ENCODE measurements at places on chromosomes 1 and 21. TPM values are rescaled to one million over a fixed set of nuclear protein-coding genes. Genes with fewer than 3 reads are reported as not detected.
A peak's percentile ranks its signal among the peaks of the same experiment; 100 is the strongest.

TMEM54 gene
- 0.93 TPM for total RNA-seq

IL19 gene
- not detected for total RNA-seq

SPATA45 gene
- total RNA-seq: 2.0 TPM

HSD3B1 gene
- not detected for total RNA-seq

MCOLN2 gene
- total RNA-seq: 103 TPM

SUSD4 gene
- total RNA-seq: 0.42 TPM

LCE2B gene
- total RNA-seq: not detected

SH2D2A gene
- total RNA-seq: 2.1 TPM

C1orf116 gene
- not detected for total RNA-seq

KRTAP26-1 gene
- total RNA-seq: not detected

CYP4A11 gene
- total RNA-seq: not detected

TIE1 gene
- 0.15 TPM for total RNA-seq

DENND2C gene
- total RNA-seq: 0.93 TPM

CELA2A gene
- not detected for total RNA-seq

CITED4 gene
- total RNA-seq: not detected

CD1B gene
- not detected for total RNA-seq

KLHDC8A gene
- total RNA-seq: not detected

DNA sequence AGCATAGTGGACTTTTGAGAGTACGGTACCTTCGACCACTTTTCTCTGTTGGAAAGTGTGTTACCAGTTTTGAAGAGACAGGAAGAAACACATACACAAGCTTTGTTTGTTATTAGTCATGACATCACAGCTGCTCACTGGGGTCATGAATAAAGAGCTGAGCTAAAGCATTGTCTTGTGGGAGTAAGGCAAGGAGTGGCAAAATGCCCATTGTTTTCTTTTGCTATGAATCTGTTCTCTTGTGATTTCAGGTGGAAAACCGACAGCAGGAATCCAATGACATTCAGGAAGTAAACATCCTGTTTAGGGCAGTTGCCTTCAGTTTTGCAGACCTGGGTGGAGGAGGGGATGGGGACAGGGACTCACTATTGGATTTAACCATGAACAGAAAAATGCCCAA lies 66.2 kb downstream of the RGL1 start:
- DNase-seq: no peak

DNA sequence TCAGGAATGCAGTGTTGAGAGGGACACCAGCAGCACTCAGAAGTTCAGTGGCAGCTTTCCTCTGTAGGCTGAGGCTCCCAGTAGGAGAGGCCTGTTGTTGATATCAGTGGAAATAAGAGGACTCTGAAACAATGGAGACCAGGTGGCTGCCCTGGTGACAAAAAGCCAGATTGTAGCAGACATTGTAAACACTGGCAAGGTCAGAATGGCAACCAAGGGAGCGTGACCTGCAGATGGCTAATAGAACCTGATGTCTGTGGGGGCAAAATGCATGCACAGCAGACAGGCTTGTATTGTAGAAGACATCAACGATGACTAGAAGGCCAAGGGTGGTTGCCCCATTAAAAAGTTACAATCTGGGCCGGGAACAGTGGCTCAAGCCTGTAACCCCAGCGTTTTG lies 53.1 kb upstream of the GPR37L1 start:
- peak; percentile 73 for DNase-seq

DNA sequence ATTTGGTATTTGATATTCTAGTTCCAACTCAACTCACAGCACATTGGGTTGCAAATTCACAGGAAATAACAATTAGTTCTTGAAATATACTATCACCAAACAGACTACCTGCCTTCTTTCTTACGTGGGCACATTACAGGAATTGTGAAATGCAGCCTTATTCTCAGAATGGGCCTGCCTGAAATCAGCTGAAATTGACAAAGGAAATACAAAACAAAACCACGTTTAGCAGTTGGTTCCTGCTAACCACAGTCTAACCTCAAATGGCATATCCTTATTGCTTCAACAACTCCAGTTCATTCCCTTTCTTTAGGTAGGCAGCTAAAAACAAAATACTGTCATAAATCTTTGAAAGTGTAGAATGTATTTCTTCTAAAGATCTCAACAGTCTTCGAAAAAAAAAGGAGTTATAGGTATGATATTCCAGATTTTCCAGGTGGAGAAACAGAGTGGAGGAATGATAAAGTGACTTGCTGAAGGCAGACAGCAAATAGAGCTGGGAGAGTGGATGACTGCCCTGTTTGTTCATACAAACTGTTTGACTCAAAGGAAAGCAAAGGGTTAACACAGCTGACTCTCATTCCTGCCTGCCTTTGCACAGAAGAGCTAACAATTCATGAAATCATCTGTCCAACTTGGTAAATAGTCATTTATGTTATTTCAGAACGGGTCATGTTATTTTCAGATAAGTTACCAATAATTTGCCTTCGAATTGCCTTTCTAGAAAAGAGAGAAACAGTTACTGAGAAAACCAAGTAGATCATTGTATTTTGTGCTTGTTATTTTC lies 1.6 kb upstream of the GREM2 start:
- no peak for DNase-seq

GRCh38 chr1:153777648-153778047 lies 2.4 kb downstream of the SLC27A3 start:
- DNase-seq: no peak

- no peak for DNase-seq
Measured at GRCh38 chr21:32521736-32522355, 63.5 kb downstream of the TCP10L start.

- DNase-seq: peak; percentile 47
Measured at GRCh38 chr1:182084487-182085316, 23.2 kb upstream of the ZNF648 start.

DNA sequence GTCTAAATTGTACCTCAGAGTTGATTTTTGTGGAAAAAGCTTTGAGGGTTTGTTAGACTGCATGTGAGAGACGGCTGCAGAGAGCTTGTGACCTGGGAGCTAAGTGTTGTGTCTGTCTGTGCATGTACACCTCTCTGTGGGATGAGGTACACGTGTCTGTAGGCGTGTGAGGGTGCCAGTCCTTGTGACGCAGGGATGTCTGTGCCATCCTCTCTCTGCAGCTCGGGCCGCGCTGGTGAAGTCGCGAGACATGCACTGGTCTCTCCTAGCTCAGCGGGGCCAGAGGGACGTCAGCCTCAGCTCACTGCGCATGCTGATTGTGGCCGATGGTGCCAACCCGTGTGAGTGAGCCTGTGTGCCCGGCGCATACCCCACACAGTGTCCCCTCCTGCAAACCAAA lies 66.6 kb downstream of the S100B start:
- DNase-seq: no peak

GRCh38 chr1:34415140-34415539 lies 238.4 kb downstream of the C1orf94 start:
- DNase-seq: no peak

GRCh38 chr1:172517081-172517480 lies 15.9 kb upstream of the SUCO start:
- DNase-seq: no peak

DNA sequence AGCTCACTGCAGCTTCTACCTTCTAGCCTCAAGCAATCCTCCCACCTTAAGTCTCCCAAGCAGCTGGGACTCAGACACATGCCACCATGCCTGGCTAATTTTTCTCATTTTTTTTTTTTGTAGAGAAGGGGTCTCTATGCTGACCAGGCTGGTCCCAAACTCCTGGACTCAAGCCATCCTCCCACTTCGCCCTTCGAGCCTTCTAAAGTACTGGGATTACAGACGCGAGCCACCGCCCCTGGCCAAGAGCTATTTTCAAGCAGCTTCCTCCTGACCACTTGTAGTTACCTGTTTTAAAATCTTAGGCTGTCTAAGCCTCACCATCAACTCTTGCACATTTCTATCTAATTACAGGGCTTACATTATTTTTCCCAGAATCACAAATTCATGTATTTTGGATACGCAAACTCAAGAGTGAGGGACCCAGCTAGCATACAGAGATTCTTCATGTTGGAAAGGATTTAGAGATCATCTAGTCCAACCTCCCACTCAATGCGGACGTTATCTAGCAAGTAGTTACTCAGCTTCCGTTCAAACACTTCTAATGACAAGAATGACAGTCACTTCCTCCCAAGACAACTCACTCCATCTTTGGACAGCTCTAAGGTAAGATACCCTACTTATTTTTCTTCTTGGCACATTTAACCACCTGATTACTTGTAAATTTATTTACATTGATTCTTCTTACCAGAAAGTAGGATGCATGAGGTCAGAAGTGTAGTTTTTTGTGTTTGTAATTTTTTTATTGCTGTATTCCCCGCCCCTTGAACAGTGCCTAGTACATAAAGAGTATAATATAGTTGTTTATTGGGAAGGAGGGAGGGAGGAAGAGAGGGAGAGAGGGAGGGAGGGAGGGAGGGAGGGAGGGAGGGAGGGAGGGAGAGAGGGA lies 65.4 kb downstream of the LUZP1 start:
- DNase-seq: peak; percentile 36

DNA sequence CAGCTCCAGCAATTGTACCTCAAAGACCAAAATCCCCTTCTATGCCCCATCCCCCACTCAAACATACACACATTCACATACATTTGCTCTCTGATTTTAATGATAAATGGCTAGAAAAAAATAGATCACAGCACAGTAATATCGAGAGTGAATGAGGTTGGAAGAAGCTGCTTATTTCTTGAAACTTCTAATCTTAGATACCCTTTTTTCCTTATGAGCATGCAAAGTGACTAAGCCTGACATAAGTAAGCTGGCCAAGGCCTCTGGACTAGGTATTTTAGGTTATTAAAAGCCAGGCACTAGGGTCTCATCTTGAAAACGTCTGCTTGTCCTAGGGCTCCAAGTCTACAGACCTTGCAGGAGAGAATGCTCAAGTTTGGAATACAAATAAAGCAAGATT lies 133.6 kb downstream of the TGFBR3 start:
- no peak for DNase-seq

- peak; percentile 69 for DNase-seq
Measured at GRCh38 chr1:210342986-210343780, 14.5 kb downstream of the HHAT start.

DNA sequence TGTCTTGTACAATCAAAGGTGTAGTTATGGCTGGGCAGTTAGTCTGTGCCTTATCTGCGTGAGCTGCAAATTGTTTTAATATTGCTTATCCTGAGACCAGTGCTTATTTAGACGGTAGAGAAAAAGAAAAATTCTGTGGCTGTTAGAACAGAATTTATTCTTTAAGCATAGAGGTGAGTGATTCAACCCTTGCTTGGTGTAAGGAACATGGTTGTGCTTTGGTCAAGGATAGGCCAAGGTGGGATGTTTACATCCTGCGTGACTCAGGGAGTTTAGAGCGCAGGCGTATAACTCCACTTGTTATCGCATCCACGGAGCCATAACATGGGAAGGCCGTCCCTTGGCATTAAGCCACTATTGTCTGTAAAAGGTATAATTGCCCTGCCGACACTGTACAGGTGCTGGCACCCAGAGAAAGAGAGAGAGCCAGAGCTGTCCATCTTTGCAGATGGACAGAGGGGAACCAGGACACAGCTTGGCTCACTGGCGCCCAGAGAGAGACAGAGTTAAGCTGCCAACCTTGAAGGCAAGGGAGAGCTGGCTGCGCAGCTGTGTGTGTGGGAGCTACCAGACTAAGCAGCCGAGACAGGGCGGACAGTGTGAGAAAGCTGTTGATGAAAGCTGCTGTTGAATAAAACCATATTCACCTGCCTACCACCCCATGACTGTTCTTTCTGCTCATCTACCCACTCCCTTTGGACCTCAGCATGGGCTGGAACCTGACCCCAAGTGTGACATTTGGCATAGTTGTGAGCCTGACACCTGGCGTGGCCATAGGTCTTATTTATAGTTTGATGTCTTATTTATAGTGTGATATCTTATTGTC lies 200.4 kb downstream of the DYRK1A start:
- no peak for DNase-seq

GRCh38 chr1:30335389-30335996 lies 387.9 kb downstream of the MATN1 start:
- no peak for DNase-seq

GRCh38 chr1:167152192-167152876 lies 58.5 kb downstream of the STYXL2 start:
- peak; percentile 26 for DNase-seq

DNA sequence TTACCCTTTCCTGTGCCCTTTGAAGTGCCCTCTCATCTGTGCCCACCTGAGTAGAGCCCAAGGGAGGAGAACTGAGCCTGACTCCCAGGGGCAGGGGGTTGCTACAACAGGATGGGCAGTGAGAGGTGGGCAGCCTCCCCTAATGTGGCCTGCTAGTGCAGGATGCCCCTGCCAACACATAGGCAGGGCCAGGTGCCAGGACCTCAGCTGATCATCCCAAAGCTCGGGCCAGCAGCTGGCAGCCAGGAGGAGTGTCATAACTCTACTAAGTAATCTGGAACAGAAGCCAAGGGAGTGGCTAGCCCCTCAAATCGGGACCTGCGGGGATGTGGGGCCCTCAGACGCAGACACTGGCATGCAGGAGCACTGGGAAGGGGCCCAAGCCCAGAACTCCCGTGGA lies 208.8 kb upstream of the RAB4A start:
- no peak for DNase-seq

DNA sequence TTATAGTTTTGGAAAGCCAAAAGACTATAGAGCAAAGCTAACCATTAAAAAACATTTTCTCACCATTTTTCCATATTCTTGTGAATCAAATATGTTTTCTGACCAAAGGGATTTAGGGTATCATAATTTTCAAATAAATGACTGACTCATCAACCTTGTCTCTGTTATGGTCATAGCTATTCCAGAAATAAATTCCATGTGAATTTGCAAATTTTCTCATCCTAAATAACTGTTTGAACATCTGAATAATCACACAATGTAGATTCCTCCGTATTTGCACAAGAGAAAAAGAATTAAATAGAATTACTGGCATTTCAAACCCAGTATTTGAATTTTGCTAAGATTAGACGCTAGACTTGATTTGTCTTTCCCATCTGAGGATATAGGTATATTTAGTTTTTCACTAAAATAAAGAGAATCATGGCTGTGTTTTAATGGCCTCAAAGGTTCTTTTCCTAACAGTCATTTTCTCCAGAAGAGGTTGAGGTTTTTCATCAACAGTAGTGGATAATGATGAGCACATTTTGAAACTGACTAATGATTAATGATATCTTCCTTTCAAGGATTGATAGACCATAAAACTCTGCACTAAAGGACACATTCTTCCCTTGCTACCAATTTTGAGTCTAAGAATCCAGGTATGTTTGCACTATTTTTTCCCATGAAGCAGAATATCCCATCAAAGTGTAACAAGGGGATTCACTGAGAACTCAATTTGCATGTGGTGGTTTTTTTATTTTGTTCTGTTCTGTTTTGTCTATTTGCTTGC lies 9.5 kb upstream of the DUSP23 start:
- DNase-seq: no peak

DNA sequence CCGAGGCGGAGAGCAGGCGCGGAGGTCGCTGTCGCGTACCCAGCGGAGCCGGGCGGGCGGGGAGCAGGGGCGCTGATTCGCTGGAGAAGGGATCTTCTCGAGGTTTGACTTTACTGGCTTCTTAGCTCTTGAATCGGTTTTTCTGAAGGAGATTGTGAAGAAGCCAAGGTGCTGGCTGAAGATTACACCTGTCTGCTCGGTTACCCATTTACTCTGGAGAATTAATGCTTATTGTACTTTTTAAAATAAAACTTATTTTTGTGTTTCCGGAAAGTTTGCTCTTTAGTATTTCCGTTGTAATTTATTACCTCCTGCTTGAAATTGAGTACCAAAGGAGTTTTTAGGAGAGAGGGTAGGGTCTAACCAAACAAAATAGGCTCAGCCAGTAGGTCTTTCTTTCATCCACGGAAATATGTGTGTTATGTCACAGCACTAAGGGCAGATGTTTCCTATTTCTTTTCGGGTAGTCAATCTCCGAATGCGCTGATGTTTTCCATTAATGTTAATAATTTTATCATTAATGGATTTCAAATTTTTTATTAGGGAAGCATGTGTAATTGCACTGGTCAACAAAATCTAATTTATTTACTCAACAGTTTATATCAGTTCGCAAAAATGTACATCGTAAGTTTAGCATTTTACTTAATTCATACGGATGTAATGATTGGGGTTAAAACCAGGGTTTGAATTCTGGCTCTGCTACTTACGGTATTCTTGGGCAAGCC lies 510 bp upstream of the GNG5 start:
- DNase-seq: no peak
